ENCODE measurements at places on chromosomes 1 and 21. TPM values are rescaled to one million over a fixed set of nuclear protein-coding genes. Genes with fewer than 3 reads are reported as not detected.

GRCh38 chr21:35677298-35677841 is 383.0 kb downstream of the SETD4 start:
- DNase-seq: peak; percentile 47

Gene BTG3
- total RNA-seq: 55.6 TPM

Gene AGPAT3
- total RNA-seq: 28.2 TPM

GRCh38 chr1:235863699-235864093 is 3.0 kb downstream of the LYST start:
- DNase-seq: no peak

DNA sequence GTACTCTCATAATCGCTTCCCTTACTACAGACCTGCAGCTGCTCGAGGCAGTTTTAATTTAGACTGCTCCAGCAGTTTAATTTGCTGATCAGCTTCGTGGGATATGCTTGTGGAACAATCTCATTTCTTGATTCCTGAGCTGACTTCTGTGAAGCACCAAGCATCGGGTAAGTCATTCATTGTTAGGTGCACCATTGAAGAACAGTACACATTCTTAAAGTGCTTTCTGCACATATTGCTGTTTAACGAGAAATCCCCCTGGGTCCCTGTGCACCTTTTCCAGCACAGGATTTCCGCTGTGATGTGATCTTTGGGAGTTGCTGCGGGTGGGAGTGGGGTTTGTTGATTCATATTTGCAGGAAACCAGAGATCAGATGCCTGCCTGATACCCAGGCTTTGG is 9.1 kb downstream of the GALNT2 start:
- DNase-seq: no peak

Gene RIPPLY3
- 0.44 TPM for total RNA-seq

DNA sequence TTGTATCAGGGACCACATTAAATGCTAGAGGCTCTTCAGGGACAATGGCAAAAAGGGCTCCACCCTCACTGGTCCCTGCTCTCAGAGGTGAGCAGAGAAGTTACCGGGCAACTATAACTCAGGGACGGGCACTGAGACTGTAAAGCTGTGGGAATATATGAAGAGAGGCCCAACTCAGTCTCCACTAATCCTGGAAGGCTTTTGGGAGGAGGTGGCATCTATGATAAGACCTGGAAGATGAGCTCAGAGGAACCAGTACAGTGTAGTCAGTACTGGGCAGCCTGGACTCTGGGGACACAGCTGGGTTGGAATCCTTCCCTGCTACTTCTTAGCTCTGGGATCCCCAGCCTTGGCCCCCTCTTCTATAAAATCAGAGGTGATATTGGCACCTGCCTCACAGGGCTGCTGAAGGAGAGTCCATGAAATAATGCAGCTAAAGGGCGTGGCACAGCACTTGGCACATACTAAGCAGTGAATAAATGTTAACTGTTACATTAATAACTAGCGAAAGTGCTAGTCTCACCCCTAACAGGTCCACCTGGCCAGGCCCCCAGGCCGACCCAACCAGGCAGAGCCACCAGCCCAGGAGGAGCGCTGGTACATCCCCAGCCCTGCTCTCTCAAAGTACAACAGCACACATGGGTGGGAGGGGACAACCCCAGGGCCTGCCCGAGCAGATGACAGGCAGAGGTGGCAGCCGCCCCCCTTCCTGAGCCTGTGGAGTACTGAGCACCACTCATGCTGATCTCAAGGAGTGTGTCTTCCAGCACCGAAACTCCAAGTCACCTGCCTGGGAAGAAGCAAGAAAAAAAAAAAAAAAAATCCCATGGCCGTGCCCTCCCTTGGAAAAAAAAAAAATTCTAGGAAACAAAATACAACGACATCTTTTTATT is 62.7 kb downstream of the CASZ1 start:
- DNase-seq: no peak

DNA sequence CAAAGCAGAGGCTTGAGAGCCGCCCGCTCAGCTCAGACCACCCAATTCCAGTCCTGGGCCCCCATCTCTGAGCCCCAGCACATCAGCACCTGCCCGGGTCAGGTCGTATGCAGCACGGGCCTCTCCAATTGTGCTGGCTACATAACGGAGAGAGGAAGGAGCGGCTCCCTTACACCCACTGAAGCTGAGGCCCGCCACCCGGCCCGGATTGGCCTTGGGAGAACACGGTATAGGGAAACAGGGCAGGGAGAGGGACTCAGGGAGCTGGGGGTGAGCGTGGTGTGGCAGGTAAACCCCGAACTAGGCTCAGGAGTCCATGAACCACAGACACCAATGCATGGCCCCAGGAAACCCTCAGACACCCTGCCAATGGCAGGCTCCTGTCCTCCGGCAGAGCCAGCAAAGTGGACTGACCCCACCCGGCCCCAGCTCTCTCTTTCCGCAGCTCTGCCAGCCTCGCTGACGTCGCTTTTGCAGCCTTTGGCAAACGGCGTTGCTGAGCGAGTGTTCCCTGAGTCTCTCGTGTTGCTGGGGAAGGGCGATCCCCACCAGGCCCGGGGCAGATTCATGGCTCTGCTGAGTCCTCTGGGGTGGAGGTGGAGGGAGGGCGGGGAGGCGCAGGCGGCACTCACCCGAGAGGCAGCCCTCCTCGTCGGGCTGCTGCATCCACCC is 16.5 kb downstream of the MEGF6 start:
- DNase-seq: no peak

- DNase-seq: peak; percentile 79
Measured at GRCh38 chr1:184974056-184974836, at the start of gene NIBAN1. TSS of gene NIBAN1 (minus strand) at chr1:184974508. CDS start at chr1:184974356, 152 bp downstream.

- no peak for DNase-seq
Measured at GRCh38 chr21:15688016-15688415, 41.8 kb upstream of the USP25 start.

GRCh38 chr1:209176866-209177430 is 406.6 kb upstream of the CAMK1G start:
- DNase-seq: no peak

Gene FABP3
- 15.5 TPM for total RNA-seq

DNA sequence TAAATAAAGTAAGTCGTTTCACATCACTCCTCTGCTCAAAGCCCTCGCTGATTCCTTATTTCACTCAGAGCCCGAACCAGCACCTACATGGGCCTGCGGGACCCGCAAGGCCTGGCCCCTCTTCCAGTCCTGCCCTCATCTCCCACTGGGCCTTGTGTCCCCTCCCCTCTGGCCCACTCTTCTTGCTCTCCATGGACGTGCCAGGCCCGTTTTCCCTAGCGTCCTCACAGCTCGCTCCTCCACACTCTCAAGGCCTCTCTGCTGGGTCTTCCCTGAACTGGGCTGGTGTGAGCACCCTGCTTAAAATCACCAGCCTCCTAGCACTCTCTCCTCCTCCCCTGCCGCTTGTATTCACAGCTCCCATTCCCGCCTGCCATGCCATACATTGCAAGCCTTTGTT is 237.9 kb downstream of the FOXD2 start:
- no peak for DNase-seq

DNA sequence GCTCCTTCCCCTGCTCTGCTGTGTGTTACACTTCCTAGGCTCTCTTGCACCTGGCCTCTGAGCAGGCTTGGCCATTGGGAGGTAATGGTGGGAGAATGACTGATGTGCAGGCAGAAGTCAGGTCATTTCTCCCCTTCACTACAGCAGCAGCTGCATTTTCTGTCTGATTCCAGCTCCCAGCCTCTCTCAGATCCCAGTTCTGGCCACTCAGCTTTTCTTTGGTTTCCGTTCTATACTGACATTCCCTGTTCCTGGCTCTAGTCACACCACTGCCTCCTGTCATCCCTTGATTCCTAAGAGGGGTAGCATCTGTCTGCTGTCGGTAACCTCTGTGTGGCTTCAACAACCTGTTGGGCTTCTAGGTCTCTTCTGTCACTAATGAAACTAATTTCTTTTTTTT is 127.7 kb upstream of the HOOK1 start:
- DNase-seq: no peak

Gene TSTD1
- total RNA-seq: 217 TPM

Gene CNIH4
- 43.3 TPM for total RNA-seq

Gene TMEM82
- total RNA-seq: not detected

DNA sequence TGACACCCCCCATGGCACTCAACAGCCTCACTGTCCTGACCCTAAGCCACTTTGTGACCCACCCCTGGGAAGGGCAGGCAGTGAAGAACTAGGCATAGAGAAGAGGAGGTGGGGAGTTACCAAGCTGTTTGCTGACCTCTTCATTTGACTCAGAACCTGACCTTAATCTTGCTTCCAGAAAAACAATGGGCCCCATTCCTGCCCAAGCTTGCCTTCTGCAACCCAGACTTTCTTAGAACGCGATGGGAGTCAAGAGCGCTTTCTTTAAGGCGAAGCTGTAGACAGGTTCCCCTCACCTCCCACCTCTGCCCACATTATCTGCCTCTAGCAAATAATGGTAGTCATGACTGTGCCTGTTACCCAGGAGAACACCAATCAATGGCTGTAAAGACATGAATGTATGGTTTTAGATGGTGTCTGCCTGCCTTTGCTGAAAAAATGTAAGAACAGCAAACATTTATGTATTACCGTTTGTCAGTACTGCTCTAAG is 8.2 kb upstream of the CBR3 start:
- no peak for DNase-seq

DNA sequence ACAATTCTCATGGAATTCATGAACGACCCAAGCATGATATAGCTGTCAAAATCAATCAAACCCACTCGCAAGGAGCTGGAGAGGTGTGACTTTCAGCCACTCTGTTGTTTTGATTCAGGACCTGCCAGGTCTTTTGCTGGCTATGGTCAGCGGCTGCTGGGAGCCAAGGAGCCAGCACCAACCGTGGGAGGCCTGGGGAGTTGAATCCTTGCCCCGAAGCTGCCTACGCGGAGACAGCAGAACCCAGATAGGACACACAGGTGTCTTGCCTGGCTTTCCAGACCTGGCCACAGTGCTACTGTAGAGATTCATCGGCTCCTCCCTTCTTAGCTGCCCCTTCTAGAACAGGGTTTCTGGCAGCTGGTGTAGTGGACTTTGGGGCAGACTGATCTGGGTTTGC is 42.7 kb downstream of the ZSCAN20 start:
- no peak for DNase-seq

Gene SGIP1
- total RNA-seq: 3.1 TPM

- DNase-seq: peak; percentile 71
Measured at GRCh38 chr1:40948741-40949443, 30.6 kb upstream of the CTPS1 start.

- DNase-seq: no peak
Measured at GRCh38 chr1:5891137-5891536, 101.1 kb downstream of the NPHP4 start.

DNA sequence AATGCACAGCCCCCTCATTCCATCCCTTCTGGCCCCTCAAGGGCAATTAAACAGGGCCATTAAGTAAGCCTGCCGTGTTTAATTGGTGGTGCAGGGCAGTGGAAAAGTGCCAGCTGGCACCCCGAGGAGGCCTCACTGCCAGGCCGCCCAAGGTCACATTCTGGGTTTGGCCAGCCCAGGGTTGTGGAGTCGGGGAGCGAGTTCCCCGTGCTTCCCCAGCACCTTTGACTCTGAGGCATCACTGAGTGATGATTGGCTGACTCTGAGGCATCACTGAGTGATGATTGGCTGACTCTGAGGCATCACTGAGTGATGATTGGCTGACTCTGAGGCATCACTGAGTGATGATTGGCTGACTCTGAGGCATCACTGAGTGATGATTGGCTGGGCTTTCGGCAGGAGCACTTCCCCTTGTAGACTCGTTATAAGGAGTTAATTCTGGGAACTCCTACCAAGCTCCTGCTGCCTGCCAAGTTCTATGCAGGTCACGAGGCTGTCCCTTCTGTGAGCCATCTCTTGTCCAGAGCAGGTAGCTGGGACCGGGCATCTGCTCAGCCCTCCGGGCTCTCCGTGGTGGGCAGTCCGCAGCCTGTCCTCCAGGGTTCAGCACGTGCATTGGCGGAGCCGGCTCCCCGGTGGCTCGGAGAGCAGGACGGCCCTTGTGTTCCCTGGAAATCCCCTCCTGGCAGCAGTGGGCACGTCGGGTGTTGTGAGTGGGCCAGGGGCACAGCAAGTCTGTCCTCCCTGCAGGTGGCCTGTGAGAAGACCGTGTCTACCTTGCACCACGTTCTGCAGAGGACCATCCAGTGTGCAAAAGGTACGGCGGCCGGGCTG is 20.9 kb downstream of the CSTB start:
- DNase-seq: no peak

GRCh38 chr1:3821447-3821846 is 25.1 kb upstream of the LRRC47 start:
- DNase-seq: no peak

Gene PLCH2
- total RNA-seq: 10.2 TPM

DNA sequence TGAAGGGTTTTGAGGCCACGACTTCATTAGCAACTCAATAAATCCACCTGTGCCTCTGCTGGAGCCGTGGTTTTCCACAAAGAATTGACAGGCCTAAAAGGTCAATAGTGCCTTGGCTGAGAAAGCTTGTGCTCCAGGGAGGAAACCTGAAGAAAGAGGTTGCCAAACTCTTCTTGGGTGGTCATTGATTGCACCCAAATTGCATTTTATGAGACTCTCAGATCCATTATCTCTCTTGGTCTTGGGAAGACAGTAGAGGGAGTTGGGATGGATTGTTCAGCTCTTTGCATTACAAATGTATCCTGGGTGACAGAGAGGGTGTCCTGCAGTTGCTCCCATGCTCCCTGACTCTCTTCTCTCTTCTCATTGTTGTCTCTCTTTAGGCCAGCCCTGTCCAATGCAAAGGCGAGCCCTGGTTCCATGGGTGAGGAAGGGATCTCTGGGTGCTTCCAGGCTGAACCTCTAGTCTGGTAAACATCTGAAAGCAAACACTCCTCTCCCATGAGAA is 46.1 kb upstream of the HTR1D start:
- DNase-seq: no peak

DNA sequence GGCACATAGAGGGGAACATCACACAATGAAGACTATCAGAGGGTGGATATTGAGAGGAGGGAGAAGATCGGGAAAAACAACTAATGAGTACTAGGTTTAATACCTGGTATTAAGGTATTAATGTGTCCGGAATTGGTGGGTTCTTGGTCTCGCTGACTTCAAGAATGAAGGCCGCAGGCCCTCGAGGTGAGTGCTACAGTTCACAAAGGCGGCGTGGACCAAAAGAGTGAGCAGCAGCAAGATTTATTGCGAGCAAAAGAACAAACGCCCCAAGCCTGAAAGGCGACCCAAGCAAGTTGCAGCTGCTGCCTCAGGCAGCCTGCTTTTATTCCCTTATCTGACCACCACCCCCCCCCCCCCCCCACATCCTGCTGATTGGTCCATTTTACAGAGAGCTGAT is 2022.8 kb downstream of the NCAM2 start:
- DNase-seq: no peak
